ENCODE measurements at places on chromosomes 4 and X. TPM values are rescaled to one million over a fixed set of nuclear protein-coding genes. Genes with fewer than 3 reads are reported as not detected.

HDX gene
- total RNA-seq, result not detected

DNA sequence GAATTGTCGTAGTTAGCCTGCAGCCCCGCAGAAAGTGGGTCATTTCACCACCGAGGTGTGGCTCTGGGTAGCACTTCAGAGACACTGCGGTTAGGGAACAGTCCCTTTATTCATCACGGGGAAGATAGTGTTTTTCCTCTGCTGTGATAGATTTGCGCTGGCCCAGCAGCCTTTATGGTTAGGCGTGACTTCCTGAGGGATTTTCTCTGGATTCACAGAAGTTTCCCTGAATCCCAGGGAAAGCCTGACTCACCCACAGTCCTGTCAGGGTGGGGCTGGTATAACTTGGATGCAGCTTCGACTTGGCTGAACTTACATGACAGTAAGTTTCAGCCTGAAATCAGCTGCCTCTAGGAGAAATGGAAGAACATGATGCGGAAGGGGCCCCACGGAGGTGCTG is 196.3 kb upstream of the HHIP start:
- no peak for DNase-seq

GRCh38 chrX:125003746-125004446 is 315.8 kb upstream of the TEX13C start:
- no peak for DNase-seq

DNA sequence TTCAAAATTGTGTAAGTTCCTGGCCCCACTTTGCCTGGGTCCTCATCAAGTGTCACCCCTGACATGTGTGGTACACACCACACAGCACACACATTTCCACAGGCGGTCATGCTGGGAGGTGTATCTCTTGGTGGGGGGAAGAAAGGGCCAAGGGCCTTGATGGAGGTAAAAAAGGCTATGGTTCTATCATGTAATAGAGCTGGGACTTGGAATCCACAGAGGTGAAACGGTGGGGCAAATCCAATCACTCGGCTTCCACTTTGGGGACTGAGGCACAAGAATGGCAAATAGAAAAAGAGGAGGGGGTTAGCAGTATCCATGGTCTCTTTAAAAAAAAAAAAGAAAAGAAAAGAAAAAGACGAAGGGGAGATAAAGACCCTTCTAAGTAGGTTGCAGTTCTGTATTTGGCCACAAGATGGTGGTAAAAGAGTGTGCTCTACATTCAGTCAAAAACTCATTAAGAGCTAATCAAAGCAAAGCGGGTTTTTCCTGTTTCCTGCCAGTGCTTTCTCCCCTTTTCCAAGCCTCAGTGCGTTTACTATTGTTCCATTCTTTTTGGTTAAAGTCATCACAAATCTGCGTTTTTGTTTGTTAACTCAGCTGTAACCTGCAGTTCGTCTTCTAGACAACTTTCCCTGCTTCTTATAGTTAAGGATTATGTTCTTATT is 37.0 kb upstream of the ATP6AP2 start:
- DNase-seq, result peak; percentile 33

DNA sequence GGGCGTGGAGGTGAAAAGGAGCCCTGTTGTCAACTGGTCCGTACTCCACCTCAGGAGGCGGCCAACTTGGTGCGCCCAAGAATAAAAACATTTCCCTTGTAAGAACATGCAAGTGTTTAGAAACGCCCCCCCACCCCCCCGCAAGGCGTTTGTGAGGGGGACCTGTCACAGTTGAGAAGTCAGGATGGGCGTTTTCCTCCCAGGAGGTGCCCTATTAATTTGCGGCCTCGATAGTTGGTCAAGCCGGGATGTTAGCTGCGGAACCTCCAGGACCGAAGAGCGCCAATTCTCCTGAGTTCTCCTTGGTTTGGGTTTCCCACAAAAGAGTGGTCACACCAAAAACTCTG is 651 bp upstream of the SAP30 start:
- no peak for DNase-seq

PASD1 gene
- total RNA-seq, result not detected

DNA sequence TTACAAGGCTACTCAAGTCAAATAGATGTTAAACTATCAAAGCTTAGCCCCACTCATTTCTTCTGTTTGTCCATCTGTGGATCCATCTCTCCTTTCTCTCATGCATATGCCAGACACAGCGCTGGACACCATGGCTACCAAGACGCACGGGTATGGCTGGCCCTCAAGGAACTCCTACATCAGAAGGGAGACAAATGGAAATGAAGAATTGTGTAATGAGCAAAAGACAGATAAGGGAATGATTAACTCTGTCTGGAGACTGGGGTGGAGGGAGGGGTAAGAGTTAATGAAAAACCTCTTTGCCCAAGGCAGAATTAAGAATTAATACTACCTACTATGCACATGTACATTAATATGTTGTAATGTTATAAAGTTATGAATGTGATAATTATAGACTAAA is 88.1 kb downstream of the MGST2 start:
- DNase-seq, result no peak

YY2 gene
- total RNA-seq, result 2.7 TPM

APOOL gene
- 24.5 TPM for total RNA-seq

DNA sequence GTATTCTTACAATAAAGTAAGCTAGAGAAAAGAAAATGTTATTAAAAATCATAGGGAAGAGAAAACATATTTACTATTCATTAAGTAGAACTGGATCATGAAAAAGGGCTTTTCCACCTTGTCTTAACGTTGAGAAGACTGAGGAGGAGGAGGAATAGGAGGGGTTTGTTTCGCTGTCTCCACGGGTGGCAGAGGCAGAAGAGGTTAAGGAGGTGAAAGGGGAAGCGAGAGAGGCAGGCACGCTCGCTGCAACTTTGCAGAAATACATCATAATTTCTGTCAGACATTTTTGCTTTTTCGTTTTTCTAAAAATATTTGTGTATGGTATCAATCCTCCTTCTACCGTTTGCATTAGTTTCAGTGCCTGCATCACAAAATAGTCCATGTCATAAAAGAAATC is 2375.1 kb upstream of the AGA start:
- no peak for DNase-seq

DNA sequence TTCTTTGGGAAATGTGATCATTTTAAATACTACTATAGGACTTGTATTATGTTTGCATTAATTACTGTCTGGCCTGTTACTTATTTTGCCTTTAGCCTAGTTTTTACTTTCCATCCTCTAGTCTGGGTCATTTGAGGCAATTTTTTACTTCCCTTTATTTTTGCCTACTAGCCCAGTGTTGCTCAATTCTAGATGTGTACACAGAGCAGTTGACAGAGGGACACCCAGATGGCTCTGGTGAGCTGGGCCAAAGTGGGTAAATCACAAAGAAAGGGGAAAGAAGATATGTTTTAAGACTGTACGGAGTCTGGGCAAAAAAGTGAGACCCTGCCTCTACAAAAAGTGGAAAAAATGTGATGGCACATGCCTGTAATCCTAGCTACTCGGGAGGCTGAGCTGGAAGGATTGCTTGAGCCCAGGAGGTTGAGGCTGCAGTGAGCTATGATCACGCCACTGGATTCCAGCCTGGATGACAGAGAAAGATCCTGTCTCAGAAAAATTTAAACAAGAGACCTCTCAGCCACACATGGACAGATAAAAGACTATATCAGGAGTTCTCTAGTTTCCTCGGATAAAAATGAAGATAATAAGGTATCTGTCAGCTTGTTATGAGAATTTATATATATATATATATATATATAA is 35.7 kb downstream of the APOO start:
- DNase-seq, result no peak

DDX53 gene
- total RNA-seq, result not detected

GRCh38 chr4:8045909-8046308 is 106.2 kb upstream of the AFAP1 start:
- DNase-seq, result no peak

SPACA5 gene
- total RNA-seq, result not detected

- no peak for DNase-seq
Observed at GRCh38 chrX:10648614-10649013, 28.2 kb upstream of the MID1 start.

DNA sequence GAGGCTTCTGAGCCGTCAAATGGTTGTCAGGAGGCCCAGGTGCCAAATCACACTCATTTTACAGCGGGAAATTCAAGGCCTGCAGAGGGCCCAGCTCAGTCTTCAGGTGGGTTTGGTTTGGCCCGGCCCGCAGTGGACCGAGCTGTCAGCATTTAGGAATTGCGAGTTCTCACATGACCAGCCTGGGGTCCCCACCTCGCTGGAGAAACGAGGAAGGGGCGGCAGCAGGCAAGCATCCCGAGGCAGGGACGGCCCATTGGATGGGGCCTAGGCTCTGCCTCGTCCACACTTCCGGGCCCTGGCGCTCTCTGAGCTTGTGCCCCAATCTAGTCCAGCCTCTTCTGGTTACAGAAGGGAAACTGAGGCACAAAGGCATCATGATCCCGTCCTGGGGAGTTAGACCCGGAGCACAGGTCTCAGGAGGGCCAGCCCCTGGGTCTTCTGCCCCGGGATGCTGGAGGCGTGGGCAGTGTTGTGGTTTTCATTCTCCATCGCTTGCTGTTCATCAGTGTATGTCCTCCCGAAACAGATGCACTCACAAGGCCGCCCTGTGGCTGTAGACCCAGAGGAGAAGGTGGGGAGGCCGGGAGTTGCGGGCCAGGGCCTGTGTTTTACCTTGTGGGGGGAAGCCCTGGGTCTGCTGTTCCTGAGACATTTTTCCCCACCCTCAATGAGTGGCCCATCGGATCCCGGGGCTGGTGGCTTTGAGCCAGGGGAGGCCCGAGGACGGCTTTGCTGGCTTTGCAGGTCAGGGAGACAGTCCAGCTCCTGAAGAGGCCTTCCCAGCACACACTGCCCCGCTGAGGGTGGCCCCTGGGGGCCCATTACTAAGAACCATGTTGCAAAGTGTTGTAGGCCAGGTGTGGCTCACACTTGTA is 8.9 kb downstream of the PSAPL1 start:
- no peak for DNase-seq

DNA sequence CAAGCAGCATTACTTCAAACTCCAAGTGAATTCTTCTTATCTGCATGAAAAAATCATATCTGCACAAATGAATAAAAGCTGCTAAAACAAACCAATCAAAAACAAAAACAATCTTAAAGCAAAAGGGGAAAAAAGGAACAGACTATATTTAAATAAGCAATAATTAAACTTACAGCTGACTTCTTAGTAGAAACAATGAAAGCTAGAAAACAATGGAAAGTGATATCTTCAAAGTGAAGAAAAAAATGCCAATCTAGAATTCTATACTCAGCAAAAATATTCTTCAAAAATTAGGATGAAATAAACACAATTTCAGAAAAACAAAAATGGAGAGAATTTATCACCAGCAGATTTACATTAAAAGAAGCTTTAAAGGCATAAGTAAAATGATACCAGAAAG is 20.0 kb downstream of the STBD1 start:
- no peak for DNase-seq

GRCh38 chr4:107856901-107857300 is 32.2 kb downstream of the SGMS2 start:
- DNase-seq, result no peak

DNA sequence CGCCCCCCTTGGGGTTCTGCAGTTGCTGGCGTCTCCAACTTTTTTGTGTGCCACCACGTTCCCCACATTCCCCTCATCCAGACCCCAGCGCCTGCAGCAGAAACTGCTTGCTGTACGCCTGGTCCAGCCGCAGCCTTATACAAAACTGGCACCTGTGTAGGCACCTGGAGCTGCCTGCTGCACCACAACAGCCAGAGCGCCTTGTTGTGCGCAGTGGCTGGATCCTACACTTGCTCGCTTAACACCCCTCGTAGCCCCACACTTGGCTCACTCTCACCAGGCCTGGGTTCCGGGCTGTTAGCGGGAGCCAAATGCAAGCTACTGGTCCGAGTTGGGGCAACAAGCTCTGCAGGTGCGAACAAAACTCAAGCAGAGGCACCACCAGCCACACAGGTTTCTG is 136.8 kb downstream of the TECRL start:
- no peak for DNase-seq

- DNase-seq, result no peak
Observed at GRCh38 chr4:24370421-24370820, 213.9 kb downstream of the DHX15 start.

GRCh38 chr4:148589182-148589581 is 147.0 kb upstream of the NR3C2 start:
- no peak for DNase-seq

RBM3 gene
- total RNA-seq, result 233 TPM

DNA sequence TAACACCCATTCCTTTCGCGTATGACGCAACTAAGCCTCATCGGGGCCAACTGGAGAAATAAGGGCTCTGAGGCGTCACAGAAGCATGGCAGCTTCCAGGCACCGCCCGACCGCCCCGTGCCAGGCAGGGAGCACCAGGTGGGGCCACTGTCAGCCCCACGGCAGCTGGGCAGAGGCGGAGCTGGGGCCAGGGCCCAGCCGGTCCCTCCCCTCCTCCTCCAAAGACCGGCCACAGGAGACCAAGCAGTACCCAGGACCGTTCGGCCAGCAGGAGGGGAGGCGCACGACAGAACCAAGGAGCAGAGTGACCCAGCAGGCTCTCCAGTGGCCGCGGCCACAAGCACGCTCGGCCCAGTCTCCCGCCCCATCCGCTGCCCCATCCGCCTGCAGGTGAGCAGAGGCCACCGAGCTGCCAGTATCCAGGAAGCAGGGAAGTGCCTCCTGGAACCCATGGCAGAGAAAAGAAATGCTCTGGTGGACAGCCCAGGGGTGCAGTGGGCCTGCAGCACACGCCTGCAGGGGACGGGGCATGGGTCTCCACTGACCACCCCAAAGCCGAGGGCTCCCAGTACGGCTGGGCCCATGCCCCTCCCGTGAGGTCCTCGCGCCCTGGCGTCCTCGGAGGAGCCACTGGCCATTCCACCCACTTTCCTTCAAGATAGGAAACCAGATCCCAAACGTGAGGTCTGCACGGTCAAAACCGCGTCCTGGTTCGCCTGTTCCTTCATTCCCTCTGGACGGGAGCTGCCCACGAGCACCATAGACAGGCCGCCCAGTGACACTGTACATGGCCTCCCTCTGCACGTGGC is 9.6 kb downstream of the CTBP1 start:
- no peak for DNase-seq

MAGEA11 gene
- total RNA-seq, result not detected

DNA sequence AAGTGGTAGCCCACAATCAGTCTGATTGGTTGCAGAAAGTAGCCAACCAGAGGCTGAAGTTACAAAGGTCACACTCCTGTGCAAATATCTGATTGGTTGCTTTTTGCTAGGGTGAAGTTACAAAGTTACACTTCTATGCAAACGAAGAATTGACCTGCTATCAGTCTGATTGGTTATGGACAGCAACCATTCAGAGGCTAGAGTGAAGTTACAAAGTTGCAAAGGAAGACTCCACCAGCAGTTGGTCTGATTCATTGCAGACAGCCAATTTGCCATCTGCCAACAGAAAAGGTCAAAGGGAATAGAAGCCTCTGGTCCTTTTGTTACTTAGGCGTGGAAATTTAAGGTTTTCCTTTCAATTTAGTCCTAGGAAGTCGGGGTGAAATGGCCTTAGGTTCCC is 377.7 kb downstream of the PRDM5 start:
- DNase-seq, result no peak

CCNQ gene
- total RNA-seq, result 20.3 TPM

DNA sequence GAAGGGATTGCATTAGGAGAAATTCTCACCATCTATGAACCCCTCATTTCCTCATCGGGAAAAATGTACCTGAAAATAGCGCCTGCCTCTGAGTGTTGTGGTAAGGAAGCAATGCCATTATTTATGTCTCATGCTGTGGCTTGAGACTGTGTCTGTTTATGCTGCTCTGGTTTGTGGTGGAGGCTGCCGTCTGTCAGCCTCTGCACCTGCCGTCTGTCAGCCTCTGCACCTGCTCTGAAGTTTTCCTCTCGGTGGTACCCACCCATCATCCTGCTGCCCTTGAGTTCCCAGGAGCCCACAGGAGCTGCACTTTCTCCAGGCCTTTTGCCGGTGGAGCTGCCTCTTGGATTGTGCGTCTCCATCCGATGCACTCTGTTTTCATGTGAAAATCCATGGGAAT is 68.5 kb upstream of the PPP2R3B start:
- DNase-seq, result no peak

GRCh38 chrX:82692991-82693390 is 815.1 kb upstream of the POU3F4 start:
- no peak for DNase-seq

All from HCT116 (cell line).